ENCODE measurements at places on chromosomes 2 and 18.

GRCh38 chr18:57920036-57920435 is 116.9 kb upstream of the ATP8B1 start:
- DNase-seq, result no peak

- DNase-seq, result no peak
These were observed 296.3 kb downstream of the AGPS start for GRCh38 chr2:177688844-177689243.

DNA sequence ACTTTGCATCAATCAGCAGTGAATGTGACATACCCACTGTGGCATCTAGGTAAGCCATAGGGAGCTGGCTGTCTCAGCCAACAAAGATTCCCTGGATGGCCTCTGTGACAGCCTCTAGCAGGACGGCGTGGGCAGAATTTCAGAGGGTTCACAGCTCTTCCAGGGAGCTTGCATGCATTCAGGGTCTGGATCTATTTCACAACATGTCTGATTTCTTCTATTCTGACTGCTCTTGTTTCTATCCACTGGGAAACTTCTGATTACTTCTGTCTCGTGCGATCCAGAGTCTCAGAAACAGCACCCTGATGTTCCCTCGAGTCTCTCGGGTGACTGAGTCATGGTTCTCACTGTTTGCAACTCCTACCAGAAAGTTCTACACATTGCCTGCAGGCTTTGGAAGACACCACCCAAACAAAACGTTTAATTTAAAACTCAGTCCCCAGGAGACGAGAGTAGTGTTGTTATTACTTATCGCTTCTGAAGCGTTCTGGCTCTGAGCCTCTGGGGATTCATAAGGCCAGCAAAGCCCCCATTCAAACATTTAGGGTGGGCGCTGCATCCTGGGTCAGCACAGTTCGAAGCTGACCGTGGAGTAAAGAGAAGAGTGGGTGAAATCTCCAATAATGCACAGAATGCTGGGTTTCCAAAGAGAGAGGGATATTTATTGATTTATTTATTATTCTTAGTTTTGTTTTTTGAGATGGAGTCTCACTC is 41.9 kb upstream of the ODC1 start:
- DNase-seq, result no peak

DNA sequence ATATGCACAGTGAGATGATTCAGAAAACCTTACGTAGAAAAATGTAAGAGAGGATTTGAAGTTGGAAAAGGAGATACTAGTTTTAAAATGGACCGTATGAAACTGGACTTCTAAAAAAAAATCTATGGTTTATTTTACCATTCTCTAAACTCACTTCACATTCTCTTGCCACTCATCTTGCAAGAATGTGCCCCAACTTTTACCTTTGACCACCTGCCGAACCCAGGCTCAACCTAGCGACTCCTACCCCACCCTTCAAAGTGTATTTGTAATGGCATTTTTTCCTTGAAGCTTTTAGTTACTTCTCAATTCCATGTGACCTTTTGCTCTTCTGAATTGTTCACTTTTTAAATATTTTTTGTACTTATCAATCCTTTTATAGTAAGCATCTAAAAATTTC is 160.8 kb downstream of the PHLPP1 start:
- DNase-seq, result no peak

DNA sequence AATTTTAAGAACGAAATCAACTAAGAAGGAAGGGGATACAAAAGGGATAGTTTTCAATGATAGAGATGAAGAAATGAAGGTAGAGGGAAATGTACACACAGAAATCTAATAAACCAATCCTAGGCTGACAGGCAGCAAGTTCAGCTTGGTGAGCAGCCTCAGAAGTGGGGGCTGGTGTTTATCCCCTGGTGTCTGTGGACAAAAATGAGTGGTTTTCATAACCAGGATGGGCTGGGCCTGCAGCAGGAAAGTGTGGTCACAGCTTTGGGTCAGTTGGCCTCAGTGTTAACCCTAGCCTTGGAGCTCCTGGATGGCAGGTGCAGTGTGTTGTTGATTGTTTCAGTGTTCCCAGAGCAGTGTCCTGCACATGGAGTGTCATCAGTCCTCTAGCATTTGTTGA is 14.3 kb downstream of the IL18R1 start:
- no peak for DNase-seq

GRCh38 chr2:190910341-190911136 is 29.9 kb downstream of the GLS start:
- no peak for DNase-seq

DNA sequence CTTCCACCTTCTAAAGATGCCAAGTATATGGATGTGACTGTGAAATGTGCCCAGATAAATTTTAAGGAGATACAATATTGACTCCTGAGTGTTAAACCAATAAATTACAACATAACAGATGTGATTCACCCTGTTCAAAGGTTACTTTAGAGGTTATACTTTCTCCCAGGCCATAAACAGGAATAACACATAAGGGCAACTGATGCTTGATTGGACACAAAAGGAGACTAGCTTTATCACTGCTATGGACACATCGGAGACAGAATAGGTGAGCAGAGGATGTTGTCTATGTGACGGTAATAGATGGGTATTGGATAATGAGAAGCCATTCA is 31.9 kb upstream of the SLC25A52 start:
- DNase-seq, result no peak

DNA sequence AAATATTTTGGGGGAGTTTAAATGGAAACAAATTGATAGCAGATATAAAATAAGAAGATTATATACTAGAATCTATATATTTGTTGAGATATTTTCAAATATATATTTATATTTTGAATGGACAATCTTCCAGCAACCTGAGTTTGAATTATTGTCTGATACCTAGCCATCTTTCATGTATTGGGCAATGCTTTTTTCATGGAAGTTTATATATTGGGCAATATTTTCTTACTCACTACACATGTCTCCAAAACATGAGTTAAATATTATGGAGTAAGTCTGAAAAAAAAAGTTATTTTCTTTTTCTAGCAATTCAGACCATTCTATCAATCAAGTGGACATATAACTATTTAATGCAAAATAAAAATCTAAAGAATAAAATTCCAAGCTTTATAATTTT is 295.2 kb downstream of the NYAP2 start:
- DNase-seq, result no peak

DNA sequence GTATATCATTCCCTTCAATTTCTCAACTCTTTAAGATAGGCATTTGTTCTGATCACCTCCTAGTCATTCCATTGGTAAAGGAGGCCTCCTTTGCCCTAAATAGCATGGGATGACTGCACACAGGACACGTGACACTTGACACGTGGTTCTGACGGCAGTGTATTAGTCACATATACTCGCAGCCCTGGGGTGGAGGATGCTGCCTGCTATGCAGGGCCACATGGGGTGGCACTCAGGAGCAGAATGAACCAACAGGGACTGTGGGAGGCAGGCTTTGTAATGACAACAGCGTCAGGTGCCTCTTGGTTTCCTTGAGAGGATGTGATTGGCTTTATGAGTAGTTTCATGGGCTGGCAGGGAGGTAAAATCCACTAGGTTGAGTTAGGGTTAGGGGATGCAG is 9.3 kb upstream of the KCNS3 start:
- no peak for DNase-seq

GRCh38 chr2:240871071-240871958 is 2.7 kb downstream of the AGXT start:
- DNase-seq, result no peak

GRCh38 chr2:118128826-118129225 is 40.6 kb downstream of the INSIG2 start:
- no peak for DNase-seq

GRCh38 chr2:3349211-3349693 is 28.4 kb downstream of the EIPR1 start:
- DNase-seq, result no peak

- DNase-seq, result no peak
These were observed 802 bp upstream of the SAP130 start for GRCh38 chr2:128028668-128029054.

- no peak for DNase-seq
These were observed 68.8 kb upstream of the RAB6C start for GRCh38 chr2:129910446-129911362.

GRCh38 chr18:21897811-21898210 is 157.2 kb downstream of the MIB1 start:
- no peak for DNase-seq

- no peak for DNase-seq
These were observed 122.6 kb upstream of the UGP2 start for GRCh38 chr2:63719052-63719451.

DNA sequence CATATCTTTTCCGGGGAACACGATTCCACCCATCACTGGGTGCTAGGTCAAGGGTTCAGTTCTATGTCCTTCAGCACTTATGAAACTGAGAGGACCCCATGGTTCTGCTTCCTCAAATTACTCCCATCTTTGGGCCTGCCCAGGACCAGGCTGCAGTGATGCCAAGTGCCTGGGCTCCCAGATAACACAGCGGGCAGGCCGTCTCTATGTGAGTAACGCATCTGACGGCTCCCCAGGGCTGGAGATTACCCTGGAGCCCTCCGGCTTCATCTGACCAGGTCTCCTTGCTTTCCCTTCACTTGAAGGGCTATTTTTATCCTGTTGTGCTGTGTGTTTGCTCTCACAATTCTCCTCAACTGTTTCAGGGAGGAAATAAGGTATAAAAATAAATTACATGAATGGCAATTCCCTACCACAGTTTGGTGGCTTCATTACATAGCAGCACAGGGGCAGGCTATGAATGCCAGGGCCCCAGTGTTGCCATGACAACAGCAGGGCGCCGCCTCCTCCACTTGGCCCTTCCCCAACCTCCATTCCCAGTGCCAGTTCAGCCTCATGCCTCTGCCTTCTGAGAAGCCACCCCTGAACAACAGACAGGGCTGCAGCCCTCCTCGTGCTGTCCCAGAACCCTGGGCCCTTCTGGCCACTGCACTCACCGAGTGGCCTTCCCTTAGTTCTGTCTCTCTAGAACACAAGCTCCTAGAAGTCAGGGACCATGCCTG is 25.4 kb upstream of the TMEM131 start:
- no peak for DNase-seq

- DNase-seq, result no peak
These were observed 81.6 kb upstream of the ZFP36L2 start for GRCh38 chr2:43307973-43308372.

DNA sequence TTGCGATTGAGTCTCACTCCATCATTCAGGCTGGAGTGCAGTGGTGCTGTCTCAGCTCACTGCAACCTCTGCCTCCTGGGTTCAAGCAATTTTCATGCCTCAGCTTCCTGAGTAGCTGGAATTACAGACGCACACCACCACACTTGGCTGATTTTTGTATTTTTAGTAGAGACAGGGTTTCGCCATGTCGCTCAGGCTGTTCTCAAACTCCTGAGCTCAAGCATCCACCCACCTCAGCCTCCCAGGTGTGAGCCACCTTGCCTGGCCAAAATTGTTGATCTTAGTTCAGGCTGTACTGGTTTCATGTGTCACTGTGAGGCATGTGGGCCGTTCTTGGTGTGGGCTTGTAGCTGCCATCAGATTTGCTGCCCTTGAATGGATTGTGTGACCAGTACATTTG is 18.1 kb downstream of the CD8A start:
- DNase-seq, result no peak

GRCh38 chr2:76851000-76851399 is 671.2 kb downstream of the LRRTM4 start:
- no peak for DNase-seq

- DNase-seq, result no peak
These were observed 309.9 kb upstream of the PKDCC start for GRCh38 chr2:41737888-41738287.

GRCh38 chr2:29478641-29479040 is 363.4 kb downstream of the CLIP4 start:
- DNase-seq, result no peak

DNA sequence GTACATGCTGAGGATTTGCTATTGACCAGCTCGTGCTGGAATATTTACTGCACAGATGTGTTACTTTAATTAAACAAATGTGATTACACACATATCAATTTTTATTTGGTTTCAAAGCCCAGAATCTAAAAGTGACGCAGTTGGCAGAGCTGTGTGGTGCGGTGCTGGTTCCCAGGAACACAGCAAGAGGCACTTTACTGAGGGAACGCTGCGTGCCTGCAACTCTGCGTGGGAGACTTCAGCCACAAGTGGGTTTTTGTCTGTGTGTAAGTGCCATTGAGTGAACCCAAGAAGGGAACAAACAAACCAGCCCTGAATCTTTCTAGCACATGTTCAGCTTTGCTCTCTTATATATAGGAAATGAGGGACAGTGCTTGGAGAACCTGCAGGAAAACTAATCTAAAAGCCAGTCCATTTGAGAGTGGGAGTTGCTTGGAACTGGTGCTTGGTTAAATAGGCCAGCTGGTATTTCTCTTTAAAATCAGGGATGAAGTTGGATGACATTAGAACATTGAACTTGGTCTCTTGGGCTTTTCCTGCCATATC is 196.6 kb upstream of the CELF4 start:
- no peak for DNase-seq

GRCh38 chr2:186770332-186770946 is 76.6 kb downstream of the FAM171B start:
- DNase-seq, result no peak

GRCh38 chr2:142756430-142756829 is 121.0 kb upstream of the KYNU start:
- DNase-seq, result no peak

DNA sequence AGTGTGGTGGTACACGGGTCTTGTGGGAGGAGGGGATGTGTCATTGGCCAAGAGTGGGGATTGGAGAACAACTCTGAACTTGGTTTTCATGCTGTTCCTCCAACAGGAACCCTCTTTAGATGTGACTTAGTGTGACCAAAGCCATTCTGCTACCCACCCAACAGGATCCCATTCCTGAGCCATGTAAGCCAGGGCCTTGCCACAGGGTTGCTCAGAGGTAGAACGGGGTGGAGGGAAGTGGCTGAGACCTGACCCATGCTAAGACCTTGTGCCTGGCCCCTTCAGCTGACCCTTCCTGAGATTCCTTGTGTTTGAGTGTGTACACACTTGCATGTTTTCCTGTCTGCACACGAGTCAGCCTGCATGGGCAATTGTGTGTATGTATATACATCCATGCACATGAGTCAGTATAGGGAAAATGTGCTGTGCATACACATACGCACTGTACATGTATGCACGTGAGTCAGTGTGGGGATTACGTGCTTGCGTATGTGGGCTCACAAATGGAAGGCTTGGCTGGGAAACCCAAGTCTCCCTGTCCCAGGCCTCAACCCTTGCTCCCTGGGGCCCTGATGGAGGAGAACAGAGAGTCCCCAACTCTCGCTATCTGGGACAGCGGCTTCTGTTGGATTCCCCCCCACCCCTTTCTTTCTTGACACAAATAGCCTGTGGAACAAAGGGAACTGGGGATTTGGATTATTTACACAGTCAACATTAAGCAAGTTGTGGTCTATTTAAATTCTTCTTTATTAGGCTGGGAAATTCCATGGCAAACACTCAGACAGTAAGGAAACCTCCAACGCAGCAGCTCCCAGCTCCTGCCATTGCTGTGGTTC is 339.8 kb downstream of the DYSF start:
- DNase-seq, result no peak
